ENCODE measurements at places on chromosomes 7 and 10.
A peak's percentile ranks its signal among the peaks of the same experiment; 100 is the strongest.

DNA sequence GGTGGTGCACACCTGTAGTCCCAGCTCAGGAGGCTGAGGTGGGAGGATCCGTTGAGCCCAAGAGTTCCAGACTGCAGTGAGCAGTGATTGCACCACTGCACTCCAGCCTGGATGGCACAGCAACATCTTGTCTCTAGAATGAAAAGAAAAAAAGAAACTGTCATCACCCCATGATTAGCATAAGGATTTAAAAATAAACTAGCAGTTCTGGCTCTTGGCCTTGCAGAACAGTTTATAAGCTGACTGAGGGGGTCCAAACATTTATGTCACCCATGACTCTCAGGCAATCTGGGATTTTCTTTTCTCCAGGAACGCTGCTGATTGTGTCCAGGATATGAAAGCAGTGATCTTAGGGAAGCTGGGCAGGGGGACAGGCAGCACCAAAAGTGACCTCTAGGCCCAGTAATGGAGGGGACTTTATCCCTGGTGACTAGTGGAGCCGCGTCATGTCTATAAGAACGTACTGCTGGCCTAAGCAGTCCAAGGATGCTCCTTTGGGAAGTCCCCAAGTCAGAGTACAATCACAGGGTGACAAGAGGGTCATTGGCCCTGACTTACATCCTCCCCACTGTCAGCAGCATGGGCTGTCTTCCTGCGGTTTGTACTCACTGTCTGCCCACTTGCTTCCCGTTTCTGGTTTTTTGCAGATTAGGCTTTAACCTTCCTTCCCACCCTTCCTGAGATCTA lies 177.4 kb downstream of the ARHGAP12 start:
- no peak for DNase-seq

DNA sequence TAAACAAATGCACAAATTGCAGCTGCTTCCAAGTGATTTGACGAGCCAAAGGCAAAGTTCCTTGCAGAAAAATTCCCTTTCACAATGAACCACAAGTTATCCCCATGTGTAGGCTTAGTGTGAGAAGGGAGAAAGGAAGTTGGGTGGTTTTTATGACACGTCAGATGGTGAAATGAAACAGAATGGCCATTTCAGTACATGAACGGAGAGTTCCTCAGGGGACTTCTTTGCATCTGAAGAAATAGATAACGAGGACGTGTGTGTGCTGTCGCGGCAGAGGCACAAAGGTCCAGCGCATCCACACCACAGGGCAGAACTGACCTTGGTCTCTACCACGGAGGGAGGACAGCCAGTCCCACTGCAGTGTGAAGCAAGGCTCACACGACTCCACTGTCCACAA lies 135.9 kb downstream of the PAXIP1 start:
- no peak for DNase-seq

DNA sequence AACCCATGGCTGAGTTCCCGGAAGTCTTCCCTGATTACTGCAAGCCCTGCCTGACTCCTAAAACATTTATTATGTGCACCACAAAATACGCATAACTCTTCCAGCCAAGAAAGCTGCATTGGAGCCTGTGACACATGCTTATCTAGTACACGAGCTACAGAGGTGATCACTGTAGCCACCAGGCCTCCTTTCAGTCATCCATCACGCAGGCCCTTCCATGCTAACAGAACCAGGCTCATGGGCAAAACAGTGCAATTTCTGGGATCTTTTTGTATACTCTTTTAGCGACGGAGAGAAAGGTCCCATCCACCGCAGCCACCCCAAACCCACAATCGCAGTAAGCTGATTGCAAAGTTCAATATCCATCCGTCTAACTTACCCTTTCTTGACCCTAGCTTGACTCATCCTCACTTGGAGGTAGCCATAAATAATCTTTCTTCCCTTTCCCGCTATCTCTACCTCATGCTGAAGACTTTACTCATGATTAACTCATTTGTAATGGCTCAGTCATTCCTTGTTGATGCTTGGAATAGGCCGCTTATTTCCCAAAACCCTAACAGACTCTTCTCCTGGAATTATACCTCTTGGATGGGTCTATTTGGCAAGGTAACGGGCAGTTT lies 1203.5 kb downstream of the TYW1 start:
- DNase-seq, result no peak

DNA sequence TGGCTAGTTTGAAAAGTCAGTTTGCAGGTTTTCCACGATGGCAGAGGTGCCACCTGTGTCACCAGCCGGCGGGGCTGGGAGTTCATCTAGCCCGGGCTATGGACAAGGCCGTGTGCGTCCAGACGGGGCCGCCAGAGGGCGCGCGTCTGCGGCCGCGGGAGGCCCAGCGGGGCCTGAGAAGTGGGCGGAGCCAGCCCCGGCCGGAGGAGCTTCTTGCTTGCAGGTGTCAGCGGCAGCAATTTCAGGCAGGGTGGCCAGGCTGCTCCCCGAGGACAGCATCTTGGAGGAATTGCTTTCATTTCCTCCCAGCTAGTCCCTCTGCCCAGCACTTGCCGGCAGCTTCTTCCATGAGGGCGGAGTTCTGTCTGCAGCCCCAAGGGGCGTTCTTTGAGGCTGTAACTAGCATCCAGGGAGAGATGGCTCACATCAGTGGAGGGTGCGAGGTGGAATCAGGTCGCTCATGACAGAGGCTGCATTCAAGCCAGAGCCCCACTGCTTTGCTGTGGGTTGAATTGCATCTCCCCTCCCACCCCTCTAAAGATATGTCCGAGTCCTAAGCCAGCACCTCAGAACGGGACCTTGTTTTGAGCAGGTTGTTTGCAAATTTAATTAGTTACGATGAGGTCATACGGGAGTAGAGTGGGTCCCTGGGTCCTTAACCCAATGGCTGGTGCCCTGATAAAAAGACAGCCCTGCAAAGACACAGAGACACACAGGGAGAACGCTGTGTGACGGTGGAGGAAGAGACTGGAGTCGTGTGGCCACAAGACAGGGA lies 85.9 kb upstream of the MKI67 start:
- peak; percentile 95 for DNase-seq

DNA sequence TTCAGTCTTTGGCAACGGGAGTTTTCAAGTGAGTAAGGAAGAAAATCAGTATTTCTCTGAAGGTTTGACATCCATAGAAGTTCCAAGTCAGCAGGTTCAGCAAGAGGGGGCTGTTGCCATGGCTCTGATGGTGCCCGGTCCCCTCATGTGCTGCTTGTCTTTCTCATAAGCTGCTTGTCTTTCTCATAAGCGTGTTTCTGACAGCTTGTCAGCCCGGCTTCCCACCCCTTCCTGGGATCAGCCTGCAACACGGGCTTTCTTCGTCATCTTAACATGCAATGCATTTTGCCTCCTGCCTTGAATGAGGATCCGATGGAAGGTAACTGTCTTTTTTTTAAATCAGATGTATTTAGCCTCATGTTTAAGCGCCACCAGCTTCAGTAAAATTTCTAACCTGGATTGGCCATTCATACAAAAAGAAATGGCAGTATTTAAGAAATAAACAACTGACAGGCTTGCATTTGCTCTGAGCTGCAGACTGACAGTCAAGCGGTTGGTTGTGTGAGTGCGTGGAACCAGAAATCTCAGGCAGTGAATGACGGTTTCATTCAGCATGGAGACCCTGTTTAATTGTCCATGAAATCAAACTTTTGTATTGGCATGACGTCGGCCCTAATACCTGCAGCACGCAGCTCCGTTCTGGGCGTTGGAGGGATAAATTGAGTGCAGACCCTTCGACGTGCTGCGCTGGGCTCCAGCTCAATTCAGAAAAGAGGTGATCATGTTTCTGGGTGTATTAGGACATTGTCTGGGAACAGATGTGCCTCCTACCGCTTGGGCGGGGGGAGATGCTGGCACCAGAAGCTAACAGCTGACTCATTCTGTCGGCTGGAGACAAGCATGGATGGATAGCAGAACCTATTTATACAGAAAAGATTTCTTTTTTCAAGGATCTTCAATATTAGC lies 454.7 kb upstream of the FOXK1 start:
- peak; percentile 19 for DNase-seq
